Retinal pigment epithelial cell (primary cell): ENCODE measurements at places on chromosomes 6 and 20.

DNA sequence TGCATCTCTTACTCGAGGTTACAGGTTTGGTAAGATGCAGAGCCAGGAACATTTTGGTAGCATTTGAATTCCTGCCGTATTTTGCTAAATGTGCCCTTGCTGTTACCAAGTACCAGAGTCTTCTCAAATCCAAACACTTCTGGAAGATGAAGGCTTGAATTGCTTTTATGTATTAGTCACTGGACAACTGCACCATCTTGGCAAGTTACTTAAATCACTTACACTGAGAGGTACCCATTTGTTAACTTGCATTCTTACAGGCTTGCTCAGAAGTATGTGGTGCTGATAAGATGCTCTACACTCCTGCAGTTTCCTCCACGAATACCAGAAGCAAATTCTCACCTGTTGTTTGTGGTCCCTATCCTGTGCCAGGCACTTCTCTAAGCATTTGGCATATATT, 12.7 kb downstream of the IL22RA2 start:
- DNase-seq = no peak

DNA sequence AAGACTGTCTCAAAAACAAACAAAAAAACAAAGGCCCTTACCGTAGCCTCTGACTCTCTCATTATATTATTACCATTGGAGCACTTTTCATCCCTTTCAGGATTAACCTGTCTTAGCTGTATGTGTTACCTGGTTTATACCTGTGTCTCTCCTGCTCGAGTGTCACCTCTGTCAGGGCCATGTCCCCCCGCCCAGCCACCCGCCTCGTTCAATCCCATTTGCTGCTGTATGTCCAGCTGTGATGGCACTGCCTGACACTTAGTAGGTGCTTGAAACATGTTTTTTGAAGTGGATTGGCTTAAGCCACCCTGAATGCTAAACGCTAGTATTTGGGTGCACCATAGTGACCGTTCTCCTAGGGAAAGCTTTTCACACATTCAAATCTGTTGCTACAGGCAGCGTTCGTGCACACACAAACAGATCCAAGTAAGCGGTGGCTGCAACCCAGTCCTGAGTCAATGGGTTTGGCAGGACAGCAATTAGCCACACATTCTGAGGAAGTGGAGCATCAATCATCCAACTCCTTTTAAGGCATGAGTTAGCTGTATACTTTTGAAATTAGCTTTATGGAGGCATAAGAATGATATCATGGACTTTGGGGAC, 98.9 kb upstream of the ZNF217 start:
- no peak for DNase-seq

- DNase-seq = no peak
Observed at GRCh38 chr20:51492167-51493092, 50.1 kb downstream of the NFATC2 start.

- no peak for DNase-seq
Observed at GRCh38 chr20:45892828-45893500, 1.8 kb downstream of the CTSA start.

- no peak for DNase-seq
Observed at GRCh38 chr6:162408826-162409535, 318.6 kb downstream of the PRKN start.

DNA sequence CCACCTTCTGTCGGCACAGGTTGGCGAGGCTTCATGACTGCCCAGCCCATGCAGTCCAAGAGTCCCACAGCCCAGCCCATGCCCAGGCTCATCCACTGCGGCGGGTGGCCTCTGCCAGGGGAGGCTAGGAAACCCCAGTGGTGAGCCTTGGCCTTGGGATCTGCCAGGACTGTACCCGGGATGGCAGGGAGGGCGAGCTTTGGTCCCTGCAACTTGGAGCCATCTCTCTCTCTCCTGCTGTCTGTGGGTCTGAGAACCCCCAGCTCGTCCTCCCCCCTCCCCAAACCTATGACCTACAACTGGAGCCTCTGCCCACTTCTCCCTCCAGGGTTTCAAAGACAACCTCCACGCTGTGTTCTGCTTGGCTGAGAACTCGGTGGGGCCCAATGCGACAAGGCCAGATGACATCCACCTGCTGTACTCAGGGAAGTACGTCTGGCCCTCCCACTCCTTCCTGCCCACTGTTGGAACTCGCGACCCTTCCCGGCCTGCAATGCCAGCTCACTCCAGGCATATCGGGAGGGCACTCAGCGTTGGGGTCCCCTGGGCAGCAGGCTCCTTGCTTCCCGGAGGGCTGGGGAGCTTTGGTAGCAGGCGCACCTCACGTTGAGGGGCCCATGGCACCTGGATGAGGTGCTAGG, 19.7 kb downstream of the NPEPL1 start:
- no peak for DNase-seq

- DNase-seq = peak; percentile 82
Observed at GRCh38 chr20:53210931-53211330, 238.8 kb downstream of the TSHZ2 start.

- DNase-seq = no peak
Observed at GRCh38 chr20:59075934-59076508, 33.4 kb upstream of the PRELID3B start.

GRCh38 chr6:131819572-131820124, 11.8 kb downstream of the ENPP1 start:
- no peak for DNase-seq

DNA sequence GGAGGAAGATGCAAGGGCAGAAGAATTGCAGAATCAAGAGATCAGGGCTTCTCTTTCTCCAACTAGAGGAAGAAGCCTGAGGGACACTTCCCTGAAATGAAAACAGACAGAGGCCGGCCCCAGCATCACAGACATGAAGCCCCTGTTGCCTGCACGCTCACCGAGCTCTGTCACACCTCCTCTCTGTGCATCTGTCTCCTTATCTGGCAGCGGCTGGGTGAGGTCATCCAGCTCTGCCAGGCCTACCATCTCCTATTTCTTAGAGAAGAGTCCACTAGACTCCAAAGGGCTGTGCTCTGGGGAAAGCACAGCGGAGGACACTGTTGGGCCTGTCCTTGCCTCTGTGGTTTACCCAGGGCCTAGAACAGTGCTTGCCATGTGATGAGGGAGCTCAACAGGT, 71.9 kb upstream of the MLN start:
- no peak for DNase-seq

DNA sequence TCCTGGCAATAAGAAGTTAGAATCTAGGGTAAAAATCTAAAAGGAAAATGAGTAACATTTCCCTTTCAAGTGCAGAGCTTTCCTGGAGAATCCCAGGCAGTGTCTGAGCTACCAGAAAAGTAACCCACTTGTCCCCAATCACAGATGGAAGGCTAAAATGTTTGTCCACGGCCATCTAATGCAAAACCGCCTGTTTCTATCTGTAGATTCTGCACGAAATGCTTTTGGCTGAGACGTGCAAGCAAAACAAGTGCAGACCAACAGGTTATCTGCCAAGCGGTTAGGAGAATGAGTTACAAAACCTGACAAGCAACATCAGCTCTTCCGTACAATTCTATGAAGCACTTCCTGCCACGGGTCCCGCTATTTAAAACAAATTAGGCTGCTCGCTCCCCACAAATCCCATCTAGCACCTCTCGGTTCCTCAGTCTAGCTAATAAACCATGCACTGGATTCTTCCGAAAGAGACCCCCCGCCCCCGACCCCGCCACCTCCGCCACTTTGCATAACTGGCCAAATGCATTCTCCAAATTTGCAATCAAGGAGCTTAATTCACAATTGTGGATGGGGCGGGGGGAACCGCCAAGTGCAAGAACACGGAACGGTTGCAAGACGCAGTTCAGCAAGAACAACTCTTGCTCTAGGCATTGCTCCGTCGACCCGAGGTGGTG, 1.4 kb downstream of the ELOVL5 start:
- DNase-seq = no peak

GRCh38 chr6:110537208-110538123, 61.1 kb upstream of the SLC22A16 start:
- peak; percentile 95 for DNase-seq

DNA sequence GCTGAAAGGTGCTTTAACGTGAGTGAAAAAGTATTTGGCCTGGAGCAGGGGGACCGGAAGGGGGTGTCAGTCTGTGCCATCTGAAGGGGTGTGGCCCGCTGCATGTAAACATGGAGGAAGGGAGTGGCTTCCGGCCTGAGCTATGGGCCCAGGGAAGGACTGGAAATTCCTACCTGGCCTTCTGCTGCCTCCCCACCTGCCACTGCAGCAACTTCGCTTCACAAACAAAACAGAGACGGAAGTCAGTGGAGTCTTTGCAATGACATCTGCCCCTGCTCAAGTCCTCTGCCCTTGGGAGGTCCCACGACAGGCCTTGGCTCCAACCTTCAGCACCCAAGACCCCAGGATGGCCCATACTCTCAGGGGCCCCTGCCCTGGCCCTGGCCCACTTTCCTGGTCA, 28.1 kb upstream of the FOXP4 start:
- DNase-seq = no peak

- DNase-seq = no peak
Observed at GRCh38 chr6:35050757-35051330, 90.3 kb downstream of the TCP11 start.

- peak; percentile 93 for DNase-seq
Observed at GRCh38 chr6:75098709-75099108, 107.1 kb downstream of the COL12A1 start.

DNA sequence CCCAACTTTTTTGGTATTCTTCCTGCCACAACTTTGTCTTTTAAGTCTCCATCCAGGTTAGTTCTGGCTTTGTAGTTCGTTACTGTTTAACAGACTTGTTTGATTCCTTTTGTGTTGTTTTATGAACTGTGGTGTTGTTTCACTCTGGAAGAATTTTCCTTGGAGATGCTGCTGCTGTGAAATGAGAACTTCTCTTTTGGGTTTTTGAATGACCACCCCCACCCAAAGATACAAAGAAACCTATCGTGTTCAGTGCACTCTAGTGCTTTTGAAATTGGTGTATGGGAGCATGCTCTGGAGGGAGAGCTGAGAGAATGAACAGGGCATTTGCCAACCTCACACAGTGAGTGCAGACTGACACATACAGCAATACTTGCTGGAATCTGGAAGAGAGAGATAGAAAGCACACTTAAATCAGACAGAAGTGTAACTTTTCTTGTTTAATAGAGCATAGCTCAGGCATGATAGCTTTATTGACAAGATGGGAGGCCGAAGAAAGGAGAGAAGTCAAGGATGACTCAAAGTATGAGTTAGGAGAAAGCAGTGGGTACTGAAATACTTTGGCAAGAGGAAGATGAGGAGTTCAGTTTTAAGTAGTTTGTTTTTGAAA, 293.1 kb downstream of the SOX4 start:
- no peak for DNase-seq

DNA sequence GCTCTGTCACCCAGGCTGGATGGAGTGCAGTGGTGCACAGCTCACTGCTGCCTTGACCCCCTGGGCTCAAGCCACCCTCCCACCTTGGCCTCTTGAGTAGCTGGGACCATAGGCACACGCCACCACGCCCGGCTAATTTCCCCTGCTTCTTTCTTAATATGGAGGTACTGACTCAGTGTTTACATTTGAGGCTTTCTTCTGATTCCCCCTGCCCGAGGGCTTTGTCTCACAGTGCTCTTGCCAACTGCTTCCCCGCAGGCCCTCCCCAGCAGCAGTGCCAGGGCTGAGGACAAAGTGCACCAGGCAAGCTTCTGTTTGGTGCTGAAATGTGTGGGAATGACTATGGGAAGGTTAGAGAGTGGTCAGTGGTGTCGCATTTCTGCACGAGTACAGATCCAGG, 34.8 kb downstream of the NR2E1 start:
- no peak for DNase-seq

GRCh38 chr20:4944518-4945313, 56.6 kb downstream of the SLC23A2 start:
- DNase-seq = peak; percentile 99

DNA sequence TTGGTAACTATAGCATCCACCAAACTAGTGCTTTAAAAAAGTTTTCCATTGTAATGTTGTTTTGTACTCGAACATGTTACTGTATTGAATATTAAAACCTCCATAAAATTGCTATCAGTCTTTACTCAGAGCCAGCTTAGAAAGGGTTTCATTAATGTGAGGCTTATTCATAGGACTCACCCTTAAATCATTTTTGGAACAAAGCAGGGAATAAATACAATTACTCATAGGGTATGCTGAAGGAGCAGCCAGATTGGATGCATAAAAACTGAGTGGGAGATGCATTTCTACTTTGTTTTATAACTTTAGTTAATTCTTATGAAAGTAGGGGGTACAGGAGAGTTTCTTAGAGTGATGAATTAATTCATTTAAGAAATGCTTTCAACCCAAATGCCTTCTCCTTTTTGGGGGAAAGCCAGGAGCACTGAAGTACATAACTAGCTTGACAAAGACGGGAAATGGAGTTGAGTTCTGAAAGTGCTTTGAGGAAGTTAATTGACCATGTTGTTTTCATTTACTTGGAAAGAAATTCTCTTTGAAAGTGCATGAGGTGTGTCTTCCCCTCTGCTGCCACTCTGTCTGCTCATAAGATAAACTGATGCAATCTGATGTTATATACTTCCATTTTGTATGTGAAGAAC, 90.3 kb downstream of the RNF144B start:
- no peak for DNase-seq
